ENCODE measurements at places on chromosomes 5 and 9. TPM values are rescaled to one million over a fixed set of nuclear protein-coding genes. Genes with fewer than 3 reads are reported as not detected.

DNA sequence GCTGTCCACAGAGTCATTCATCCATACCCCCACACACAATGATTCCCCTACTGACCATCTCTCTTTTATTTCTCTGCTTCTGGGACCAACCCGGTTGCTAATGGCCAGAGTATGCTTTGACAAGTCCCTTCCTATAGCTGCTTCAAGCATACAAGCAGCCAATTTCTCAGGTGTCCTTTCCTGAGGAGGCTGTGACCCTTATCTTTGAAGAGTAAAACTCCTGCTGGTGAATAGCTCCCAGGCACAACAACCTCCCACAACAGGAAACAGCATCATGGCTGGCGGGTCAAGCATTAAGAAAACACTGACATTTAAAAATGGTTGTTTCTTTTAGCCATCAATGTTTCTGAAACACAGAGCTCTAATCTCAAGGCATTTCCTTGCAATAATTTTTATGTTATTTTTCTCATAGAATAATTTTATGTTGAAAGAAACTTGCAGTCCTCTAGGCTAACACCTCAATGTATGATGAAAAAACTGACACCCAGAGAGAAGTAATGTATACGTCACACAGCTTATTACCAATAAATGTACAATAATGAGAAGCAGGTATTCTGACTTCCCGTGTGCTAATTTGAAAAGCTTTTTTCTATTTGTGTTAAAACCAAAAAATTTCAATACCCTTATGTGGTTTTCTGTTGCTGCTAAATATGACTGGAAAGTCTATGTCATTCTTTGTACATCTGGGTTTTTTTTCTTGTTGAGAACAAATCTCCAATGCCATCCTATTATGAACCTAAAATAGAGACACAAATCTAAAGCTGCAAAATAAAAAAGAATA is 7.5 kb upstream of the PAM start:
- H3K4me1 ChIP-seq = no peaks in the 10 kb centered on the region
- DNase-seq = no peak
- H3K4me3 ChIP-seq = no peak overlapping the region
- H3K27ac ChIP-seq = no peak overlapping the region
- H3K27me3 ChIP-seq = peaks cover 3% of the 10 kb centered on the region
- no peaks in the 10 kb centered on the region for H3K36me3 ChIP-seq

DNA sequence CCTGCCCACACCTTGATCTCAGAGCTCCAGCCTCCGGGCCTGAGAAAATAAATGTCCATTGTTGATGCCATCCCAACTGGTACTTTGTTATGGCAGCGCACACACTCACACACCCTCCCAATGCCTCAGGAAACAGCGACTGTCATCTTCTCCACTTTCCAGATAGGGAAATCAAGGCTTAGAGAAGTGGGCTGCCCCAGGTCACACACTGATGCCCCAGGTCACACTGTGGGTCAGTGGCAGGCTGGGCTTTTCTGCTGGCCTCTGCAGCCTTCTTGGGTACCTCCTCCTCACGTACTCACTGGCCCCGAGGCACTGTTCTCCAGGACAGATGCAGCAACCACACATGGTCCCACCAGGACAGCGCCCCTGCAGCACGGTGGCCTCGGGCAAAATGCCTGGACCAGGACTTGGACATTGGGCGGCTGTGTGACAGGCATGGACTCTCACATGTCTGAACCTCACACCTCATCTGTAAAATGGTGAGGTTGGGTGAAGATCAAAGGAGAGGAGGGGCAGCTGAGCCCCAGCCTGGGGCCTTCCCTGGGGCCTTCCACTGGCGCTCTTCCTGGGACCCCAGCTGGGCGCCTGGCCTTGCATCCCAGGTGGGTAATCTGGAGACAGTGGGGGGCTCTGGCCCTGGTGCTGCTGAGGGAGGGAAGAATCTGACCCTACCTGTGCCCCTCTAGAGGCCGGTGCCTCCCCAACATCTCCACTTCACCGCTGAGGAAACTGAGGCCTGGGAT is 156.0 kb downstream of the COL23A1 start:
- H3K36me3 ChIP-seq = no peaks in the 10 kb centered on the region
- no peak for DNase-seq
- H3K4me1 ChIP-seq = peaks cover 1% of the 10 kb centered on the region
- H3K27ac ChIP-seq = no peak overlapping the region

- no peaks in the 10 kb centered on the region for H3K27me3 ChIP-seq
- H3K36me3 ChIP-seq = no peaks in the 10 kb centered on the region
- peaks cover 25% of the 10 kb centered on the region for H3K4me1 ChIP-seq
Measured at GRCh38 chr5:123204251-123204650, 115.2 kb downstream of the PRDM6 start.

DNA sequence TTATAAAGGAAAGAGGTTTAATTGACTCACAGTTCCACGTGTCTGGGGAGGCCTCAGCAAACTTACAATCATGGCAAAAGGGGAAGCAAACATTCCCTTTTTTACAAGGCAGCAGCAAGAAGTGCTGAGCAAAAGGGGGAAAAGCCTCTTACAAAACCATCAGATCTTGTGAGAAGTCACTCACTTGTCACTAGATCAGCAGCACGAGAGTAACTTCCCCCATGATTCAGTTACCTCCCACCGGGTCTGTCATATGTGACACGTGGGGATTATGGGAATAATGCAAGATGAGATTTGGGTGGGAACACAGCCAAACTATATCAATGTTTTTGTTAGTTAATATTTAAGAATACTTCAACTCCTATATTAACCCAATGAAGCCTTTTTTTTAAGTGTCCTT is 275.2 kb upstream of the CDH9 start:
- H3K4me3 ChIP-seq = no peak overlapping the region
- no peaks in the 10 kb centered on the region for H3K27me3 ChIP-seq
- H3K4me1 ChIP-seq = no peaks in the 10 kb centered on the region

- H3K4me3 ChIP-seq = no peak overlapping the region
- no peak for DNase-seq
- H3K4me1 ChIP-seq = no peaks in the 10 kb centered on the region
- H3K27me3 ChIP-seq = no peaks in the 10 kb centered on the region
Measured at GRCh38 chr5:84564321-84565075, 179.8 kb upstream of the EDIL3 start.

KCNN2 gene
- 6.4 TPM for polyA plus RNA-seq
